Right atrium auricular region (tissue), 2 donors: ENCODE measurements at places on chromosomes 6 and 20. TPM values are rescaled to one million over a fixed set of nuclear protein-coding genes. Genes with fewer than 3 reads are reported as not detected.

DNA sequence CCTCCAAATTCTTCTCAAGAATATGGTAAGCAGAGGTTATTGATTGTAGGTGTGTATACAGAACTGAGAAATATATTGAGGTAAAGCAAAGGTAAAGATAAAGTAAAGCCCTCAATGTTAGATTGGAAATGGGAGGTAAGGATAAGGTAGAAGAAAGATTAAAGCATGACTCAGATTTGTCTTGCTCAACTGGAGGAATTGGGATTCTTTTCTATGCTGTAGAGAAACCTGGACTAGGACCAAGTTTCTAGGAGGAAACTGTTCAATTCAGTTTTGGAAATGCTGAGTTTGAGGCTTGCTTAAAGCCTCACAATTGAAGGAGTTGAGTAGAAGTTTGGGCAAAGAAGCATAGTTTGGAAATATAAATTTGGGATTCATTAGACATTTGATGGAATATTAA, 634.0 kb upstream of the PTCHD4 start:
- DNase-seq, result no peak

GRCh38 chr6:53805725-53806124, 10.9 kb downstream of the LRRC1 start:
- DNase-seq, result no peak

DNA sequence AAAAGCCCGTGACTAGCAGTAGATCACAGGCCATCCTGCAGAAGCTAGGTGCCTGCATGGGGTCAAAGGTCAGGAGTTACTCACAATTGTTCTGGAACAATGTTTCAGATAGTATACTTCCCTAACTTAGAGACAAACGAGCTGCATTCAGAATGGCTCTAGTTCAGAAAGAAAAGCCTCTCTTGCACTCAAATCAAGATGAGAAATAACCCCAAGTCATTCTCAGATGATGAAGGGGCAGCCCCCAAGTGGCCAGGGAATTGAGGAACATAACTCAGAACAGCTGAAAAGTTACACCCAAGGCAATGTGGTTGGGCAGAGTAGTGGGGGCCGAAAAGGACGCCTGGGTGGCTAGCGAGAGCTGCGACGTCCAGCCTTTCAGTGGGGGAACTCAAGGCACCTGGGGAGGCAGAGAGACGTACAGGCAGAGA, 27.8 kb downstream of the FYN start:
- no peak for DNase-seq

GRCh38 chr6:122696079-122696478, 83.4 kb upstream of the FABP7 start:
- no peak for DNase-seq

DNA sequence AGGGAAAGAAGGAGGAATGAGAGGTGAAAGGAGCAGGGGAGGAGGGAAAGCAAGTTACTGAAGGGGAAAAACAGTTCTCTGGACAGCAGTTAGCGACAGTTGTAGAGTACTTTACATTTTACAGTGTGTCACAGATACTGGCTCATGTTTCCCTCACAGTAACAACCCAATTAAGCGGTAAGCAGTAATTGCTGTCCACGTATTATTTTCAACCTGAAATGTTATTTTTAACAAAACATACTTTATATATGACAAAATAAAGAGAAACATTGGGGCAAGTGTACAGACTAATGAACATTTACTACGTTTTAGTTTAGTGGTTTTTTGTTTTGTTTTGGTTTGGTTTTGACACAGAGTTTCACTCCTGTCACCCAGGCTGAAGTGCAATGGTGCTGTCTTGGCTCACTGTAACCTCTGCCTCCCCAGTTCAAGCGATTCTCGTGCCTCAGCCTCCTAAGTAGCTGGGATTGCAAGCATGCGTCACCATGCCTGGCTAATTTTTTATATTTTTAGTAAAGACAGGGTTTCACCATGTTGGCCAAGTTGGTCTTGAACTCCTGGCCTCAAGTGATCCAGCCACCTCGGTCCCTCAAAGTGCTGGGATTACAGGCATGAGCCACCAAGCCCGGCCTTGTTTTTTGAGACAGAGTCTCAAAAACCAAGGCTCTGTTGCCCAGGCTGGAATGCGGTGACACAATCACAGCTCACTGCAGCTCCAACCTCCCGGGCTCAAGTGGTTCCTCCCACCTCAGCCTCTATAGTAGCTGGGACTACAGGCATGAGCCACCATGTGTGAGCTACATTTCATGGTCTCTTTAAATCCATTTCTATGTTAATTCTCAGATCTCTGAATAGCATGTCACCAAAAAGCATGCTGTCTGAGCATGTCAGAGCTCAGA, 22.6 kb upstream of the BTN3A2 start:
- no peak for DNase-seq

GRCh38 chr20:6501061-6501460, 266.4 kb upstream of the BMP2 start:
- DNase-seq, result no peak

GRCh38 chr20:4153661-4154238, 138.4 kb upstream of the RNF24 start:
- DNase-seq, result no peak

DNA sequence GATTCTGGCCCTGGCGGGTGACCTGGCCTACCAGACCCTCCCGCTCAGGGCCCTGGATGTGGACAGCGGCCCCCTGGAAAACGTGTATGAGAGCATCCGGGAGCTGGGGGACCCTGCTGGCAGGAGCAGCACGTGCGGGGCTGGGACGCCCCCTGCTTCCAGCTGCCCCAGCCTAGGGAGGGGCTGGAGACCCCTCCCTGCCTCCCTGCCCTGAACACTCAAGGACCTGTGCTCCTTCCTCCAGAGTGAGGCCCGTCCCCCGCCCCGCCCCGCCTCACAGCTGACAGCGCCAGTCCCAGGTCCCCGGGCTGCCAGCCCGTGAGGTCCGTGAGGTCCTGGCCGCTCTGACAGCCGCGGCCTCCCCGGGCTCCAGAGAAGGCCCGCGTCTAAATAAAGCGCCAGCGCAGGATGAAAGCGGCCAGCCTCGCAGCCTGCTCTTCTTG, 868 bp upstream of the SLC2A4RG start:
- DNase-seq, result peak; percentile 73

DNA sequence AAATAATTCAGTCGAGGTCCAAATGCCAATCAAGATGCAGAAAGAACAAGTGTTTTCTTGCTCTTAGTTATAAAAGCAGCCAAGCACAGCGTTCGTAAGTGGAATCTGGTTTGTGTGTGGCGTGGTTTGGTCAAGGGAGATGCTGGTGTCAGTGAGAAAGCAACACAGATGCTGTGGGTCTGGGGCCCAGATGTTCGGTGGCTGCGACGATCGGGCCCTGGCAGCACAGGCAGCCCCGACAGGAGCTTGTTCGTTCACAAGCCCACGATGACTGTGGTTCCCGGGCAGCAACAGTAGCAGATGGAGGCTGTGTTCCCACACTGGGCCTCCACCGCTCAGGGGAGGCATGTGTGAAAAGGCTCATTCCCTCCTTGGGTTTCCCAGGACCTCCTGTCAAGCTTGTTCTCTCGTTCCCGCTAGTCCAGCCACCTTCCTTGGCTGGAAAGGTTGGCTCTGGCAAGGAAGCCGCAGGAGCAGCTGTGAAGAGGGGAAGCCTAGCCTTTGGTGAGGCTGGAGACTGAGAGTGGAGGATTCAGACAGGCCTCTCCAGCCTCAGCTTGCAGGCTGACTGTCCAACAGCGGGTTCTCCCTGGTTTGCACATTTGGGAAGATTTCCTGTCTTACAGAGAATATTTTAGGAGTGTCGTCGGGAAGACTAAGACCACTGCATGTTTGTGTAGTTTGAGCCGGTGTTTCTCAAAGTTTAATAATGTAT, 304.7 kb downstream of the QKI start:
- peak; percentile 51 for DNase-seq

GRCh38 chr6:135853227-135853626, 1.7 kb downstream of the PDE7B start:
- DNase-seq, result no peak

DNA sequence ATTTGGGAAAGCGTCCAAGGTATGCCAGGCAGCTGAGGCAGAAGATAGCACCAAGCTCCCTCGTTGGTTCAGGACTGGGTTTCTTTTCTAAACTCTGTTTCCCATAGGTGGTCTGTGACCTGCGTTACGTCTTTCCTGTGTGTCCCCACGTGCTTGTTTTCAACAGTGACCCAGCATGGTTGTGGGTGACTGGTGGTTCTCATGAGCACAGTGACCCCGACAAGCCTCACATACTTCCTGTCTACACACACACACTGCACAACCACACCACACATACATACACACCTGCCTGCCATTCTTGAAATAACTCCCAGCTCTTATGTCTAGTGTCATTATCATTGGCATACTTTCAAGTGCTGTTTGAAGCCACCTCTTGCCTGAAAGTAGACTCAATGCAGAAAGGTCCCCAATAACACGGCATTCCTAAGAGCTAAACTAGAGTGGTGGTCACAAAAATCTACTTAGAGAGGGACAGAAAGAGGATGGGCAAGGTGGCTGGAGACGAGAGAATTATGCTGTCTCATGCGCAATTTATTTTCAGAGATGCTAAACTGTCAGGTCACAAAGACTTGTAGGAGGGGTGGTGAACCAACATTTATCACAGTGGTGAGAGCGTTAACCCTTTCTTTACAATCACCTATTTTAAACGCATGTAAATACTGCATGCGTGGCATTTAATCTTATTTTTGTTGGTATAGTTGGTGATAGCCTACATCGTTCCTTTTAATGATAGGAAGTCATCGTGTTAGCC, 66.7 kb downstream of the GCNT2 start:
- DNase-seq, result no peak

- DNase-seq, result no peak
These were observed 546.9 kb downstream of the ADGRB3 start for GRCh38 chr6:69181964-69182363.

The PTGIS gene
- total RNA-seq, result 169 TPM

The SNAP25 gene
- total RNA-seq, result 0.74 TPM

The TTK gene
- total RNA-seq, result 0.08 TPM

The SLC13A3 gene
- 1.5 TPM for total RNA-seq

The GNMT gene
- 4.1 TPM for total RNA-seq

The PXMP4 gene
- 4.5 TPM for total RNA-seq
